ENCODE measurements at places on chromosomes 4 and X. TPM values are rescaled to one million over a fixed set of nuclear protein-coding genes. Genes with fewer than 3 reads are reported as not detected.

The FAM13A gene
- total RNA-seq, result 13.9 TPM

The CCNA2 gene
- 174 TPM for total RNA-seq

The DAPP1 gene
- not detected for total RNA-seq

The ZNF141 gene
- 19.9 TPM for total RNA-seq

The CT45A5 gene
- total RNA-seq, result not detected

The EGFL6 gene
- total RNA-seq, result not detected

The ARHGAP24 gene
- total RNA-seq, result 230 TPM

The NLRP2B gene
- total RNA-seq, result not detected

The FHIP1A gene
- total RNA-seq, result 0.80 TPM

The ARHGAP4 gene
- 35.1 TPM for total RNA-seq

The SOX3 gene
- total RNA-seq, result not detected

The SPARCL1 gene
- total RNA-seq, result not detected

The TGIF2LX gene
- not detected for total RNA-seq

The UGT2B17 gene
- not detected for total RNA-seq

The CDX4 gene
- not detected for total RNA-seq

The IRS4 gene
- not detected for total RNA-seq

The CPLX1 gene
- total RNA-seq, result 0.13 TPM

The RHOXF2B gene
- not detected for total RNA-seq

The AMTN gene
- total RNA-seq, result not detected

The GAGE13 gene
- total RNA-seq, result not detected

The ATP1B4 gene
- total RNA-seq, result not detected

The PRAF2 gene
- total RNA-seq, result 7.8 TPM

The ARMCX4 gene
- 6.8 TPM for total RNA-seq

The CSAG1 gene
- total RNA-seq, result not detected

The N4BP2 gene
- total RNA-seq, result 15.4 TPM

The ACSL4 gene
- 176 TPM for total RNA-seq

The ADGRG2 gene
- not detected for total RNA-seq

The ITGB1BP2 gene
- 4.9 TPM for total RNA-seq

The MND1 gene
- total RNA-seq, result 5.2 TPM

The SMIM43 gene
- not detected for total RNA-seq

The AKAP4 gene
- not detected for total RNA-seq

The MAGEA12 gene
- total RNA-seq, result not detected

The MAP3K15 gene
- total RNA-seq, result 0.13 TPM
